Neural crest cell (in vitro differentiated cells): ENCODE measurements at places on chromosomes 16 and 17.

GRCh38 chr16:64991001-64991400 is 130.9 kb downstream of the CDH11 start:
- H3K4me3 ChIP-seq = no peak overlapping the region
- no peak overlapping the region for H3K27ac ChIP-seq
- DNase-seq = no peak
- H3K27me3 ChIP-seq = no peaks in the 10 kb centered on the region
- H3K4me1 ChIP-seq = peaks cover 6% of the 10 kb centered on the region

DNA sequence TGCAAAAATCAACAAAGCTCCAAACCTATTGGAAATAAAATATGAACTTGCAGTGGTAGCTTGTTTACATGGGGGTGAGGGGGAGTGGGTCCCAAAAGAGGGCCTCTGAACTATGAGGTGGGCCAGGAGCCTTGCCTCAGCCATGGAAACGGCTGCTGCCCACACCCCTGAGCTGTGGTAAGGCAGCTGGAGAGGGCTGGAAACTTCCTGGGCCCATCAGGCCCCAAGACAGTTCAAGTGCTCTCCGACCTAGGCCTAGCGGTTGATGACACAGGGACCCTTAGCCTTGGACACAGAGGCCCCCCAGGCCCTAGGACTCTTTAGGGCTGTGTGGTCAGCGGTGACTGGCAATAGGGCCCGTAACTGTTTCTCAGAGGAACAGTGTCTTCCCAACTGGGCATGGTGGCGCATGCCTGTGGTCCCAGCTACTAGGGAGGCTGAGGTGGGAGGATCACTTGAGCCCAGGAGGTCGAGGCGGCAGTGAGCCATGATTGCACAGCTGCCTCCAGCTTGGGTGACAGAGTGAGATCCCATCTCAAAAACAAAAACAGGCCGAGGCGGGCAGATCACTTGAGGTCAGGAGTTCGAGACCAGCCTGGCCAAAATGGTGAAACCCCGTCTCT is 18.3 kb downstream of the UNC13D start:
- no peak for DNase-seq
- peak overlapping the region; percentile 15 for H3K4me3 ChIP-seq
- H3K4me1 ChIP-seq = peaks cover 12% of the 10 kb centered on the region

DNA sequence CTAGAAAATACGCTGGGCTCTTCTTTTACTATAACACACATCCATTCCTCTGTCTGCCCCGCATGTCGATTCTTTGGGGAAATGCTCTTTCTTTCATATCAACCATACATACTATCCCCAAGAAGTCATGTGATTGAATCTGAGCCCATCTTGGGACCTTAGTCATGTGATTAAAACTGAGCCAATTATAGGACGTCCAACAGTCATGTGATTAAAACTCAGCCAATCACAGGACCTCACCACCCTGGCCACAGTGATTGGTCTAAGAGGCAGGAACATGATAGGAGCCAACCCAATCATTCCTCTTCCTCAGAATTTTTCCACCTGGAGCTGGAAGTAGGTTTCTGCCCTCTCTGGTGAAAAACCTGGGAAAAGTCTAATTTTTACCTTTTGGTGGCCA is 78.8 kb downstream of the TMEM114 start:
- peaks cover 82% of the 10 kb centered on the region for H3K27me3 ChIP-seq
- DNase-seq = no peak
- H3K4me1 ChIP-seq = no peaks in the 10 kb centered on the region
- no peak overlapping the region for H3K27ac ChIP-seq

DNA sequence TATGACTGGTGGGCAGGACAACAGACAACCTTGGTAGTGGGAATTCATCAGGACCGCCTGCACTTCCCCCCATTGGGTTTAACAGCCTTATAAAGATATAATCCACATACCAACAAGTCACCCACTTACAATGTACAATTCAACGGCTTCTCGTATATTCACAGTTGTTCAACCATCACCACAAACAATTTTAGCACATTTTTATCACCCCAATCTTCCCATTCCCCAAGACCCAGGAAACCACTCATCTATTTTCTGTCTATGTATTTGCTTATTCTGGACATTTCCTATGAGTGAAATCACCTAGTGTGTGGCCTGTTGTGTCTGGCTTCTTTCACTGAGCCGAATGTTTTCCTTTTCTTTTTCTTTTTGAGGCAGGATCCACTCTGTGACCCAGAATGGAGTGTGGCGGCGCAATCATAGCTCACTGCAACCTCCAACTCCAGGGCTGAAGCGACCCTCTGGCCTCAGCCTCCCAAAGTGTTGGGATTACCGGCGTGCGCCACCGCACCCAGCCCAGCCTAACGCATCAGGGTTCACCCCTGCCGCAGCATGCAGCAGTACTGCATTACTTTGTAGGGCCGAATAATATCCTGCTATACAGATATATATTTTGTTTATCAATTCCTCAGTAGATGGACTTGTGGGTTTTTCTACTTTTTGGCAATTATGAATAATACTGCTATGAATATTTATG is 10.9 kb downstream of the ANKS3 start:
- no peak overlapping the region for H3K27ac ChIP-seq
- no peaks in the 10 kb centered on the region for H3K27me3 ChIP-seq
- H3K4me3 ChIP-seq = no peak overlapping the region

DNA sequence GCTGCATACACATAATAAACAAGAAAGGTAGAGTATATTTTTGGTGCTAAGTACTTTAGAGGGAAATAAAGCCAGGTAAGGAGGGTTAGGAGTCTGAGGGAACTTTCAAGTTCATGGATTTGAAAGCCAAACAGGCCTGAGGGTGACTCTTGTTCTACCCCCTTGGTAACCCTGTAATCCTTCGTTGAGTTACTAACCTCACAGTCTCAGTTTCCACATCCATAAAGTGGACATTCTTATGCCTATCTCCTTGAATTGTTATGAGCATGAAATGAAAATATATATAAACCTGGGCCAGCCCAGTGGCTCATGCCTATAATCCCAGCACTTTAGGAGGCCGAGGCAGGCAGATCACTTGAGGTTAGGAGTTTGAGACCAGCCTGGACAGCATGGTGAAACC is 22.4 kb downstream of the PECAM1 start:
- H3K4me1 ChIP-seq = no peaks in the 10 kb centered on the region
- no peak for DNase-seq
- no peak overlapping the region for H3K27ac ChIP-seq
- H3K36me3 ChIP-seq = peaks cover 3% of the 10 kb centered on the region
- no peak overlapping the region for H3K4me3 ChIP-seq
